ENCODE measurements at places on chromosomes 5 and 9.

DNA sequence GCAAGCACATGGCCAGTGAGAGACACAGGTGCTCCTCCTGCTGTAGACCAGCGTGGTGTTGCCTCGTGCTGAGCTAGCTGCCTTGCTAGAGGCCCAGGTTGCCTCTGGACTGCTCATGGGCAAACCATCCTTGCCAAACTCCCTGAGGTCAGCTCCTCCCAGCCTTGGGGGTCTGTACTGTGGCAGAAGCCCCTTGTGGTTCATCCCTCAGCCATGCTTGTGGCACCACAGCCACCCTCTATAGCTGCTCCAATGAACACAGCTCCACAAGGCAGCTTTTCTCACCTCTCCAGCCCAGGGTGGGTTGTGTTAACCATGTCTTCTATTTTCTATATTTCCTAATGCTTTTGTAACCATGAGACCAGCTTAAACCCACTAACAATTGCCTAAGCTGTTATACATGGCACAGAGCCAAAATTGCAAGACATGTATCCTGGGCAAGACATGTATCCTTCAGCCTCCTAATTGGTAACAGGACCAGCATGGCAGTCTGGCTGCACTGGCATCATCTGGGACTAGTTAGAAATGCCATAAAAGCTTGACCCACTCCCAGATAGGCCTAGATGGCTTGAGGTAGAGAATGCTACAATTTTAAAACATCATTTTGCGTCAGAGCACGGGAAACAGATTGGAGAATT, 183.1 kb upstream of the S1PR3 start:
- DNase-seq, result no peak

DNA sequence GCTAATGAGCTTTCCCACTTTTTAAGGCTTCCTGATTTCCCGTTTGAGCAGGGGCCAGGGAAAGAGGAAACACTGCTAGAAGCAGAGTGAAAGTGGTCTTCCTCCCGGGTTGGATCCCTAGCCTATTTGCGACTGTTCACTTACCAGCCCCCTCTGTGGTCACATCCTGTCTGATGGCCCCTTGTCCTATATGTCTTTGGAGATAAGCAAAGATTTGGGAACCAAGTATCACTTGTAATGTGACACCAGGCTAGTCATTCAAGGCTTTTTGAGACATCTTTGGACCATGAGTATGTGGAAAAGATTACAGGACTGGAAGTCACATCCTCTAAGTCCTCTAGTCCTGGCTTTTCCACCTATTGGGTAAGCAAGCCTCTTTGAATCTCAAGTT, 6.1 kb downstream of the DNAJB5 start:
- no peak for DNase-seq

DNA sequence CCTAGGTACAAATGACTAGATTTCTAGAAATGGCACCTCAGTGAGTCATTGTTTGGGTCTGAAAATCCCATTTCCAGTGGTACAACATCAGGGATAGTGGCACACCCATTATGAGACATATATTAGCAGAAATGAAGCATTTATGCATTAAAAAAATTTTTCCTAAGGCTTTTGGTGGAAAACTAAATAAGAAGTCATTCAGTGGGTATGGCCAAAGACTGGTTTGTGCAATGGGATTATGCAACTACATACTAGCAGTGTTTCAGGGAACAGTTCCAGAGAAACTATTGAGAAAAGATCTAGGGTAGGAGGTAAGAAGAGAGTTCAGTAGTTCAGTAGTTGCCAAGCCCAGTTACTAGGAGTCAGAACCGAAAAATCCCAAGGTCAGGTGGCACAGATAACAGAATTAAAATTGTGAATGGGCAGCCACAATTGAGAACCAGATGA, 106.5 kb upstream of the HAPLN1 start:
- no peak for DNase-seq

DNA sequence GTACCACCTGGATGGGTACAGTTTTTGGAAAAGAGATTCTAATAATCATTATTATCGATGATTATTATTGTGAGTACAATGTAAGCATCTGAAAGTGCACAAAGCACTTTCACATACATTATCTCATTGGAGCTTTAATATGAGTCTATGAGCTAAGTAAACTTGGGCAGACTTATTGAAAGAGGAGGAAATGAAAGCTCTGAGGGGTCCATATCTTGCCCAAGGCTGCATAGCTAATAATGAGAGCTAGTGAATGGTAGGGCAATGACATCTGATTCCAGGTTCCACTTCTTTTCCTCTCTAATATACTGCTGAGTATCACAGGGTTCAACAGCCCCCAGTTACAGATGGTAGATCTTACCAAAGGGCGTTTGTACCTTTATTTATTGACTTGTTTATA, 26.1 kb downstream of the TIMD4 start:
- no peak for DNase-seq

- DNase-seq, result no peak
Measured at GRCh38 chr9:110620726-110621125, 41.2 kb upstream of the SVEP1 start.

- no peak for DNase-seq
Measured at GRCh38 chr9:79592726-79593493, 21.1 kb downstream of the TLE4 start.

DNA sequence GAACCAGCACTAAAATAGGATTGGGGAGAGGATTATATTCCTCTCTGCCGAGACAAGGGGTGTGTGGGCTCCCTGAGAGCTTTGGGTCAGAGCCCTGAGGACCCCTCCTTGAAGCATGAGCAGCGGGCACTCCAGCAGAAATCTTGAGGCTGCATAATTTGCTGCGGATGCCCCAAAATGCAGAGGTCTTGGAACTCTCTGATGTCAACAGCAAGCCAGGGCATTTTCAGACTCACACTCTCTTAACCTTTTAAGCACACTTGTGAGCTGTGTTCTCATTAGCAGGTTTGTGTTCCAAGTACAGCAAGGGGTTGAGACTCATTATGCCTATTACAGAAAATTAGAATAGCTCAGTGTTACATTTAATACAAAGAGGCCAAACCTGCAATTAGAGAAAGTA, 513.0 kb upstream of the ADAMTS16 start:
- no peak for DNase-seq

DNA sequence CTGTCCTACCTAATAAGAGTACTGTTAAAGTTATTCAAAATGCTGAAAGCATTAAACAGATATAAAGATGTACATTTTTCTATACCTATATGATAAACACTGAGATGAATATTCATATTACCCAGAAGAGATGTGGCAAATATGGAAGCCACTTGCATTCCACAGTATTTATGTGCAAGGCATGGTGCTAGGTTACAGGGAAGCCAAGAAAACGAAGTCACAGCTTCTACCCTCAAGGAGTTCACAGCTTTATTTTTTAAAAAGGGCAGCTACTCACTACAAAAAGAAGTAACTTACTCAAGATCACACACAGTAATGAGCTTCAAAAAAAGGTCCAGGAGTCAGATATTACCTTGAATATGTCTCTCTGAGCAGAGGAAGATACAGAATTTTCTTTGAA, 484.6 kb downstream of the ZNF608 start:
- no peak for DNase-seq

- DNase-seq, result no peak
Measured at GRCh38 chr9:135559606-135560005, 1.9 kb upstream of the PAEP start.

DNA sequence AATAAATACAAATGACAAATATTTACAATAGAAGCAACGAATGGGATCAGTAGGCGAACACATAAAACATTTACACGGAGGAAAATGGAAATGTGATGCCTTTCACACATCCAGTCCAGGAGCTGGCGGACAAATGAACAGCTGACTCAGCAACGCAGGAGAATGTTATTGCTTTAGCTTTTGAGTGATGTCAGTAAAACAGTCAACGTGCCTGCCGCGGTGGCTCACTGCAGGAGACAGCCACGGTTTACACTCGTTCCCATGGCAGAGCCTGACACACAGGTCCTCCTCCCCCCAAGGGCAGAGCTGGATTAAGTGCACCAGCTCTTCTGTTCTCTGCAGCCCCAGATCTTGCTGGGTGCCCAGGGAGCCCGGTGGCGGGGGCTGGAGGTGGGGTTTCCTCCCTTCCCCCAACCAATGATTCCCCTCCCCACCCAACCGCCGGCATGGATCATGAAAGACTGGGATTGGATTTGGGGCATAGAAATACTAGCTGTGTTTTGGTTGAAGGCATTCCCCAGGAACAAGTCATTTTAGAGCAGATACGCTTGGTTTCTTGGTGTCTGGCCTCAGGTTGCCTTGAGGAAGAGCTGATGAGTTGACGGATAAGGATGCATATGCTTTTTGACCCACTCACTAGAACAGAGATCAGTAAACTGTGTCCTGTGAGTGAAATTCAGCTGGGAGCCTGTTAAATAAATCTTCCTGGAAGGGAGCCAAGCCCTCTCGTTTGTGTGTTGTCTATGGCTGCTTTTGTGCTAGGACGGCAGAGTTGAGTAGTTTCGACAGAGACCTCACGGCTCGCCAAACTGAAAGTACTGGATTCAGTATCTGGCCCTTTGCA, 12.5 kb downstream of the STC2 start:
- peak; percentile 80 for DNase-seq

GRCh38 chr5:167969998-167970397, 321.4 kb upstream of the WWC1 start:
- DNase-seq, result no peak

- no peak for DNase-seq
Measured at GRCh38 chr5:151026679-151027078, 6.3 kb downstream of the GPX3 start.

DNA sequence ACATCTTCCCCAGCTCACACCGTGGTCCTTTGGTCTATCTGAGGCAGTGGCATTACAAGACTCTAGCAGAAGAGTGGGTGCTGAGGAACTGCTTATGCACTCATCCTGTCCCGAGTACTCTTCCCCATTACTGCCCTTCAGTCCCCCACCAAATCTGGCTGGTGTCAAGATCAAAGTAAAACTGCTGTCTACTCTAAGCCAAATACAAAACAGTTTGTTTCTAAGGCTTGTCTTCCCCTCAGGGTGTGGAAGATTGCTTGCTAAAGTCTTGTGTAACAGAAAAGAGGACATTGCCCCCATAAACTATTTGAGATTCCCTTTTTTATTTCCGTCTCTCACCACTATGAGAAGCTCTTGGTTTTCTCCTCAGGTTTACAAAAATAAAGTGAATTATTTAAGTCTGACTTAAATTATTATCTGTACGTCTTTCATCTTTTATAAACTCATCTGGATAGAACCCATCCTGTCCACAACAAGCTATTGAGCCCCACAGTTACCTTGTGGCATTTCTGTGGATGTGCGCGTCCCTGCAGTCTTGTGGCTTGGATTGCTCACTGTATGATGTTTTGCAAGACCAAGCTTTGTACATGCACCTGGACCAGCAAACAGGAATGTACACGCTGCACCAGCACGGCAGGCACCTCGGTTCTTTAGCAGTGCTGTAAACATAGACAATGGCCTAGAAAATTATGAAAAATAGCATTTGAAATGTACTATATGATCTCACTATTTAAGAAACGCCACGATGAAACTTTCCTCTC, 61.0 kb downstream of the CYSTM1 start:
- DNase-seq, result no peak

- no peak for DNase-seq
Measured at GRCh38 chr9:2765250-2765880, 48.1 kb downstream of the KCNV2 start.

DNA sequence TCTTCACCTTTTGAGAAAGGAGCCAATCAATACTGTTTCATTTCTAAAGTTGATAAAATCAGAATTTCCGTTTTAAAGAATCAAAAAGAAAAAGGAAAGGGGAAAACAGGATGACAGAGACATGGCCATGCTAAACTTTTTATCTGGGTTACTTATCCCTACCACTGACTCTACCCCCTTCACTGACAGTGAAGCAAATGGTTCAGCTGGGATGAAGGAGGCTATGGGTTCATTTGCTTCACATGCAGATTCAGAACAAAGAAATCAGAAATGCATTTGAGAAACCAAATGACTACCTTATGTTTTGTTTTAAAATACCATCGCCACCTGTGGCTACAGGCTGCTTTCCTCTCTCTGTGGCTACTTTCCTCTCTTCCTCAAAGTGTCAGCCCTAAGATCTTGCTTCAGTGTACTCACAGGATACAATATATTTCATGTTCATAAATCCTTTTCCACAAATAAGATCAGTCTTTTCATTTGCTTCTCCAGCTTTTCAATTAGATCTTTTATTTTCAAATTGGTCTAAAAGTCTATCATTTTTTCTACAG, 53.3 kb downstream of the LPAR1 start:
- no peak for DNase-seq

GRCh38 chr5:52999344-52999949, 10.3 kb downstream of the ITGA2 start:
- DNase-seq, result no peak

DNA sequence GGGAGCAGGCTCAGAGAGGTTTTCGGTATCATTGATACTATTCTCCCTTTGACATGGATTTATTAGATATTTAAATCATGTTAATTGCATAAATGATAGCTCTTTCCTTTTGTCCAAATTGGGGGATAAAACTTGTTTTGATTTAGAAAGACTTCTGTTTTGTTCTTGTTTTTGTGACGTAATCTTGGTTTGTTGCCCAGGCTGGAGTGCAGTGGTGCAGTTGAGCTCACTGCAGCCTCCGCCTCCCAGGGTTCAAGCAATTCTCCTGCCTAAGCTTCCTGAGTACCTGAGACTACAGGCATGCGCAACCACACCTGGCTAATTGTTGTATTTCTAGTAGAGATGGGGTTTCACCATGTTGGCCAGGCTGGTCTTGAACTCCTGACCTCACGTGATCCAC, 7.1 kb downstream of the MAT2B start:
- no peak for DNase-seq

DNA sequence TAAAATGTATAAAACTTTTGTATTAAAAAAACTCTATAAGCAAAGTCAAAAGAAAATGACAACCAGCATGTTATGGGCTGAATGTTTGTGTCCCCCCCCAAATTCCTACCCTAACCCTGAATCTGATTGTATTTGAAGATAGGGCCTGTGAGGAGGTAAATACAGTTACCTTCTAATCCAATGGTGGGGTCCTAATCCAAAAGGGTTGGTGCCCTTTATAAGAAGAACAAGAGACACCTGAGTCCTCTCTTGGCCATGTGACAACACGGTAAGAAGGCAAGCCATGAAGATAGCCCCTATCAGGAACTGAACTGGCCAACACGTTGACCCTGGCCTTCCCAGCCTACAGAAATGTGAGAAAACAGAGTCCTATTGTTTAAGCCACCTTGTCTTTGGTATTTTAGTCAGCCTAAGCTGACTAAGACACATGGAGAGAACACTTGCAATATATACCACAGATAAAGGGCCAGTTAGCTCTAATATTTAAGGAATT, 49.7 kb upstream of the AKNA start:
- DNase-seq, result no peak

GRCh38 chr9:129932303-129933151, 97.3 kb downstream of the USP20 start:
- DNase-seq, result no peak

DNA sequence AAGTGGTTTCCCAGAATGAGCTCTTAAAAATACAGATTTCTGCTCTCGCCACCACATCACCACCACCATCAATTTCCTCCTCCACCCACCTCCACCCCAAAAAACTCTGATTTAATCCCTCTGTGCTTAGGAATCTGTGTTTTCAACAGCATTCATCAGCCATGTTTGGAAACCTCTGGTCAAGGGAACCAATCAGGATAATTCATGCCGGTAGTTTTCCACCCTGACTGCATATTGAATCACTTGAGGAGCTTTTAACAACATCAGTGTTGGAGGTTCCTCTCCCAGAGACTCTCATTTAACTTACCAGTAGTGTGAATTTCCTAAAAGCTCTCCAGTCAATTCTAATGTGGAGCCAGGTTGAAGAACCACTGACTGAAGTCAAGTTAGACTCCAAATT, 46.0 kb upstream of the DAB2 start:
- DNase-seq, result no peak

Data from HEK293T (cell line).